Activated CD4-positive, alpha-beta T cell treated with anti-CD3 and anti-CD28 coated beads for 48 hours (primary cell): ENCODE measurements at places on chromosomes 16 and 17.

GRCh38 chr17:63474174-63474573 lies 2.7 kb upstream of the ACE start:
- DNase-seq, result no peak

DNA sequence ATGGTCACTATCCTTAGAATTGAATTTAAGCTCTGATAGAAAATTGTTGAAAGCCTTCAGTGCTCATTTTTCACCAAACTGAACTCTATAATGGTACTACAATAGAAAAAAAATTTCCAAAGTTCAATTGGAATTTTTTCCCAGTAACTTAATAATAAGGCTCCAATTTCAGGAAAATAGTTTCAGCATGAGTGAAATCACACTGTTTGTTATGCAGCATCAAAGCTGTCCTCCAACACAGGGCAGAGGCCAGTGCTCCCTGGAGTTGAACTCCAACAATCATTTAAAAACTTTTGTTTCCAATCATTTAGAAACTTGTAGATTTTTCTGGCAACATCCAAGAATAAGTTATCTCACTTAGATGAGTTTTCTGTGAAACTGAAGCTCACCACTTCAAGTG lies 103.1 kb upstream of the HSBP1 start:
- no peak for DNase-seq

DNA sequence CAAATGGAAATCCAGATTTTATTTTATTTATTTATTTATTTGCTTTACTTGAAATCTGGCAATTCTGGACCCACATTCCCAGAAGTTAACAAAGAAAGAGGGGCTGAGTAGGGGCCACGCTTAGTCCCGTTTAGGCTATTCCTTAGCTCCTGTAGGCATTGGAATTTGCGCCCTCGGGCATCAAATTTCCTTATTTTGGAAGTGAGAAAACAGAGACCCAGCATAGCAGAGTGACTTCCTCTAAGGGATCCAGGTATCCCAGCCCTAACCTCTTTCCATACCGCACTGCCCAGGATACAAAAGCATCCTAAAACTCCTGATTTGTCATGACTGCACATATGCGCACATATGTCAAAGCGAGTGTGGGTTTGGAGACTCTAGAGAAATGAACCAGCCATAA lies 19.0 kb upstream of the SMG1 start:
- no peak for DNase-seq

DNA sequence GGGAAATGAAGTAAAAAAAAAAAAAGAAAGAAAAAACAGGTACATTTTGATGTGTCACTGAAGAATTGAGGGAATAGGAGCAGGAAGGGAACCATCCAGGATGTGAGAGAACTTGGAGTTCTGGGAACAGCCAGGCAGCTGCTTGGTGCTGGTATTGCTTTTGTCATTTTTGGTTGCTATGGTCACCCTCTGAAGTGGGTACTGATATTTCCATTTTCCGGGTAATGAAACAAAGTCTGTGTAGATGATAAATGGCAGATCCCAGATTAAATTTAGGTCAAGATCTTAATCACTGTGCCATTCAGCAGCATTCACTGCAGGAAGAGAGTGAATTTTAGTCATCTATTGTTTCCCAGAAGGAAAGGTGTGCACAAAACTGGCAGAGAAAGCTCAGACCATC lies 93.6 kb downstream of the ABCA8 start:
- no peak for DNase-seq
